K562 (cell line): ENCODE measurements at places on chromosomes 5 and 9.

GRCh38 chr5:143682246-143682905 lies 129.6 kb upstream of the HMHB1 start:
- DNase-seq, result no peak

- no peak for DNase-seq
These were observed 1854.6 kb upstream of the WWC1 start for GRCh38 chr5:166436872-166437271.

GRCh38 chr5:170314541-170315095 lies 17.0 kb upstream of the LCP2 start:
- DNase-seq, result no peak

- DNase-seq, result no peak
These were observed 90.3 kb downstream of the AK8 start for GRCh38 chr9:132787748-132788159.

- no peak for DNase-seq
These were observed 124.4 kb upstream of the NMUR2 start for GRCh38 chr5:152529440-152529839.

DNA sequence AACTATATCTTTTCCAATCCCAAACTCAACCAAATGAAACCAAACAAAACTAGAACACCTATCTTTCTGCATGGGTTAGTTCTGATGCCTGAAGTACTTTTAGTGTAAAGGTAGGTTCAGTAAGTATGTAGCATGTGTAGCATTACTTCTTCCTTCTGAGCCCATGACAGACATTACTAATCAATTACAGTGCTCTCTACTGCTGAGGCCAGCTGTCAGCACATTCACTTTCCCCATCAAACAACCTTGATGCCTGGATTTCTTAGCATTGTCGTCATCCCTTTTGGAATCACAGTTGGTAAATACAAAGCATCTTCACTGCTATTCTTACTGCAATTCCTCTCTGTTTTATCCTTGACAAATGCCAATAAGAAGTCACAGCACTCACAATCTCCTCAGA lies 103.2 kb downstream of the PTTG1 start:
- no peak for DNase-seq

- no peak for DNase-seq
These were observed 25.7 kb downstream of the RAPGEF1 start for GRCh38 chr9:131714161-131714646.

DNA sequence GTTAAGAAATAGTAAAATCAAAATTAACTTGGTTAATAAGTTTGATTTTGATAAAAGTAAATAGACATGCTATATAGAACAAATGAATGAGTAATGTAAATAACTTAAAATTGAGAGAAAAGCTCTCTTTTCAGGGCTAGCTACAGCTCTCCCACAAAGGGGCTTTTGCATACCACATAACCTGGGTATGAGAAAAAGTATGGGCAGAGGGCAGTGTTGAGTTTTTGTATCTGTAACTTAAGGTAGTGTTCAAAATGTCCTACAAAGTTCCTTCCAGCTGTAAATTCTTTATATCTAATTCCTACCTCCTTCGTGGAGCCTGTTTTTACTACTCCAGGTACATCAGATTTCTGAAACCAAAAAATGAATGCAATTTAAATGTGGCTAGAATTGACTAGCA lies 18.9 kb upstream of the TTC33 start:
- no peak for DNase-seq

GRCh38 chr5:174793684-174794328 lies 69.4 kb downstream of the MSX2 start:
- peak; percentile 63 for DNase-seq
